Activated CD8-positive, alpha-beta memory T cell treated with anti-CD3 and anti-CD28 coated beads, Interleukin-2, amount 10 ng/mL, durations not matched to agents 7 days and 5 days (primary cell): ENCODE measurements at places on chromosomes 6 and 20. TPM values are rescaled to one million over a fixed set of nuclear protein-coding genes. Genes with fewer than 3 reads are reported as not detected.
A peak's percentile ranks its signal among the peaks of the same experiment; 100 is the strongest.

DNA sequence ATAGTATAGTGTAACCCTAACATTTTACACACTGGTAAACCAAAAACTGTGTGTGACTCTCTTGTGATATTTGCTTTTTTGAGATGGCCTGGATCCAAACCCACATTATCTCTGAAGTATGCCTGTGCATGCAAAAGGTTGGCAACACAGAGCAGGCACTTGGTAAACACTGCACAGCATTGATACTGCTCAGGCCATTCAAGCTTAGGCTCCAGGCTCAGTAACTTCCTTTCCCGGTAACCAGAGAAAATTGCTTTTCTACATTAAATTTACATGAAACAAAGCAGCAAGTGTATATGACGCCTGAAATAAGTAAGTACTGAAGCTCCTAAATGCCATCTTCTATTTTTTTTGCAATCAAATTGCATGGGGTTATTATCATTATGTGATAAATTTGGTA, 205.7 kb downstream of the EPM2A start:
- no peak for DNase-seq

TINAG gene
- not detected for total RNA-seq

ENPP3 gene
- 0.93 TPM for total RNA-seq

TRIM31 gene
- not detected for total RNA-seq

GRCh38 chr6:24089736-24090135, 36.3 kb upstream of the NRSN1 start:
- DNase-seq = no peak

KIAA1755 gene
- total RNA-seq = not detected

DNA sequence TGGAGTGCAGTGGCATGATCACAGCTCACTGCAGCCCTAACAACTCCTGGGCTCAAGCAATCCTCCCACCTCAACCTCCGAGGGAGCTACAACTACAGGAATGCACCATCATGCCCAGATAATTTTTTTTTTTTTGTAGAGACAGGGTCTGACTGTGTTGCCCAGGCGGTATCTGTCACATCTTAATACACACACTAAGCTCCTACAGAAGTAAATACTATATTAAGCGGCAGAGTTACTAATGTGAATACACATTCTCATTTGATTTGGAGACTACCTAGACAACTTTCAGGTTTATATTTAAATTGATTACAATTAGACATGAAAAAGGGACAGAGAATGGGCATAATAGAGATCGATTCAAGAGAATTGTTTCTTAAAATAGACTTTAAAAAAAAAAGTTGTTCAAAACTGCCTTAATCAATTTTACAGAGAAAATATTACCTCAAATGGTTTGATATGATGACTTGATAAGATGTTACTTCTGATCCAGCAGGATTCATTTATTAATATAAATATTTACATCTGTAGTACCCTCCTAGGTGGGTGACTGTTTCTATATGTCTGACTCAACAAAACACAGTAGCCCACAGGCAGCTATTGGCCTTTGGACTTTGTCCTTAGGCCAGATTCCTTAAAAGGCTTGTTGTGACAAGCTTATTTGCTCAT, 7.1 kb upstream of the LOC128125822 start:
- DNase-seq = no peak

TMC2 gene
- total RNA-seq = not detected

GRCh38 chr6:122222761-122223160, 176.7 kb upstream of the HSF2 start:
- no peak for DNase-seq

PTK7 gene
- total RNA-seq = 0.33 TPM

- DNase-seq = no peak
Observed at GRCh38 chr6:163589387-163589786, 174.9 kb downstream of the QKI start.

DNA sequence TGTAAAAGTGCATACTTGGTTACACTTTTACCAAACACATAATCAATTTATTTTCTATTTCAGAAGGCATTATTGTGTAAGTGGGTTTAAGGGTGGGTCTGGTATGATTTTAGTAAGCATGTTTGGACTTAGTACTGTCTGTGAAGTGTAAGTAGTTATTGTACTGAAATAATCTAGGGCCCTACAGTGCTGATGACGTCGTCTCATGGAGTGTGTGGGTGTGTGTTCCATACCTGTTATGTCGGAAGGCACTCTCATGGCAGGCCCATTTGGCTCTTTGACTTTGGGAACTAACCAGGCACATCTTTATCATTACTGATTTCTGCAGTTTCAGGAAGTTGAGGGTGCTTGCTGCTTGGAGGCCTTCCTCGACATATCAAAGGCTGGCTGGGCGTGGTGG, 155.1 kb downstream of the SASH1 start:
- DNase-seq = no peak

- DNase-seq = no peak
Observed at GRCh38 chr20:31594558-31595379, 10.3 kb upstream of the ID1 start.

GRCh38 chr20:50911030-50911429, 20.2 kb downstream of the ADNP start:
- no peak for DNase-seq

PSORS1C1 gene
- total RNA-seq = 0.26 TPM

- DNase-seq = no peak
Observed at GRCh38 chr6:35275744-35276260, 16.3 kb downstream of the ZNF76 start.

RAET1G gene
- total RNA-seq = not detected

GRCh38 chr20:24242763-24243162, 226.7 kb upstream of the SYNDIG1 start:
- DNase-seq = no peak

CALHM6 gene
- total RNA-seq = 3.8 TPM

GRCh38 chr20:57255183-57255582, 11.3 kb downstream of the BMP7 start:
- DNase-seq = no peak

TULP1 gene
- total RNA-seq = not detected

GRCh38 chr6:166415306-166415705, 32.6 kb upstream of the MPC1 start:
- DNase-seq = peak; percentile 89

NKX2-4 gene
- total RNA-seq = not detected

DNA sequence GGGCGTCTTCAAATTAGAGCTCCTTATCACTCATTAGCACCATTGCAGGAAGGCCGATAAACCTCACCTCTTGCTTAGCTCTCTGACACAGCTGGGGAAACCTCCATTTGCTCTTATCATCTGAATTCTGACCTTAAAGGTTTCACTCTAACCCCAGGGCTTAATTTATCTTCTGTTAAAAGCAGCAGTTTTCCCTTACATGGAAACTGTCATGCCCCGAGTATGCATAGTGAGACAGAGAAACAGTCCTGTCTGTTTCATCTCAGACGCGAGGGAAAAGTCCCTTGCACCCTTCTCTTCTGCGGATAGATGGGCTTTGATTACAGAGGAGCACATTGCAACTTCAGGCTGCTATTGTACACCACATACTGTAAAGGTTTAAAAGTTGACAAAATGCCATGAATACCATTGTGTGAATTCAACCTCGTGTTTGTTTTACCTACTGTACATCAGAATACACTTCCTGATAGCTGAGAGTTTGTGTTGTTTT, 191.5 kb upstream of the BMP2 start:
- no peak for DNase-seq

- DNase-seq = no peak
Observed at GRCh38 chr6:68728159-68728979, 93.3 kb downstream of the ADGRB3 start.

- DNase-seq = no peak
Observed at GRCh38 chr6:127963495-127963894, 62.6 kb upstream of the THEMIS start.
